T1000 (cell line): ENCODE measurements at places on chromosomes 7 and 10.

DNA sequence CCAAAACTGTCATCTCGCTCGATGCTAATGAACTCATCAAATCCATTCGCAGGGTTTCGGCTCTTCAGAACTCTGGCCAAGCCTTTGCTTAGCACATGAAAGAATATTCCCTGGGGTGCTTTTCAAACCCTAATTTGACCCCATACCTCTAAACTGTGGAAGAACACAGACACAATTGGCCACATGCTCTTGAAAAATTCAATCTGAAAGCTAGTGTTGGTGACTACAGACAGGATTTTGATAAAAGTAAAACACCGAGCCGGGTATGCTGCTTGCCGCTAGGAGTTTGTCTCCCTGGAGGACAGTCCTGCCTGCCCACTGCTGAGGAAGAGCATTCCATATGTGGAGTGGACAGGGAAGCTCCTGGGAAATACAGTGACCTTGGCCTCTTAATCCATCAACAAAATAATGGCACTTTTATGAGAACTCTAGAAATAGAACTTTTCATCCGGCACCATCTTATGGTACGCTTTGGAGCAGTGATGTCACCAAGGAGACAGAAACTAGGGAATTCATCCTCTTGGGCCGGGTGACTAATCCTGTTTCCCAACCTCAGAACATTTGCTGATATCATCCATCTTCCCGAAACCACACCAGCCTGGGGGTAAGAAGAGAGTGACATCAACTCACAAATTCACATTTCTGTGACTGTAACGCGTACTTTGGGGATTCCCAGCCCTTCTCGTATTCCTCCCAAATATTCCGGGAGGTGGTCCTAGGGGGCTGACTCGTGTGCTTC is 34.2 kb downstream of the MTURN start:
- DNase-seq, result peak; percentile 74

DNA sequence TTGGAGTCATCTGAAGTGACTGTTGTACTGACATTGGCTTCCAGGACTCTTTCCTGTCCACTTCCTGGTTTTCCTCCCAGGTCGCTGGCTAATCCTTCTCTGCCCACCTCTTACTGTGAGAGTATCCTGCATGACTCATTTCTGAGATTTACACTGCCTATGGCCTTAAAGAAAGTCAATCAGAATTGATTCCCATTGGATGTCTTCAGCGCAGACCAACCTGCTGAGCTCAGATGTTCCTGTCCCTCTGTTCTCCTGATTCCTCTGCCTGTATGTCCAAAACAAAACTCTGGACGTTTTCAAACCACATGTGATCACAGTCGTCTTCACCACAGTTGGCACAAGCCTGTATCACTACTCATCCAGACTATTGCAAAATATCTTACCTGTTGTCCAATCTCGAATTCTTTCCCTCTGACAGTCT is 262.1 kb downstream of the CREB5 start:
- DNase-seq, result no peak

GRCh38 chr7:66443946-66444345 is 184.7 kb upstream of the KCTD7 start:
- DNase-seq, result no peak

DNA sequence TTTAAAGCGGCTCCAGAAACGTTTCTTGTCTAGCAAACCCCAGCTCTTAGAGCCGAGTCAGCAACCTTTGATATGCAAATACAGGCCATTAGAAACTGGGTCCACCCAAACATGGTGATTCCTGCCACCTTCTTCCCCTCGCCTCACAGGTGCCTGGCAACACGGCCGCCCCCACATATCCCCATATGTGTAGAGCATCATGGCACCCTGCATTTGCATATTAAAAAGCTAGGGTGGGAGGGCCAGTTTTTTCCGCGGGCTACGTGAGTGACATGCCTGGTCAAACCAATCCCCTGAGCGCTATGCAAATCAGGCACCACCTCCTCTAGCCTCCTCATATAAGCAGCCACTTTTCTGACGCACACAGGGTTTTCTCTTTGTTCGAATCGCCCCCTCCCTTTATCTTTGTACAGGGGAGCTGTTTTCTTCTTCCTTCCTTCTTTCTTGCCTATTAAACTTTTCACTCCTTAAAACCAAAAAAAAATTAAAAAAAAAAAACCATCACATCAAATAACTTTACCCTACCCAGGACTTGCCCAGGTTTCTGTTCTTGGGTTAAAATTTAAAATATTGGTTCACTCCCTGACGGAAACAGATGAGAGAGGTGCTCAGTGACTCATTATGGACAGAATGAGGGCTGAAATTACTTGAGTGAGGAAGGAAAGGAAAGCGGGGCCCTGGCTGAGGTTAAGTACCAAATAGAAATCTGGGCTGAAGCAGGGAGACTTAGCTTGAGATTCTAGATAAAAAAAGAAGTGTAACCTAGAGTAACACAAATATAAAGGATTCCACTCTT is 59.8 kb downstream of the COA1 start:
- no peak for DNase-seq

DNA sequence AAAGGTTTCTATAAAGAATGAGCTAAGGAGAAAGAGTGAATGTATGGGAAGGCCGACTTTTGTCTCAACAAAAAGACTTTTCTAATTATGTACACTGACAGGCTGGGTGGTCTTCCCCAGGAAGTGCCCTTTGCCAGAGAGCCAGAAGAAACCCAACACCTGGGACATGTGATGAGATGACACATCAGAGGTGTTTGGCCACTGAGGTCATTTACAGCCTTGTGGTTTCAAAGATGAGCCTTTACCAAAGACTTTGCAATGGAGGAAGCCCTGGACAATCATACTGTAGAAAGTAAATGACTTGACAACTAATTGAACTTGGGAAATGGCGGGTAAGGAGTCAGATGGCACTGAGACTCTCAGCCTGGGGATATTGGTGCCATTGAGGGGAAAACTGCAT is 3.4 kb upstream of the NRG3 start:
- no peak for DNase-seq

DNA sequence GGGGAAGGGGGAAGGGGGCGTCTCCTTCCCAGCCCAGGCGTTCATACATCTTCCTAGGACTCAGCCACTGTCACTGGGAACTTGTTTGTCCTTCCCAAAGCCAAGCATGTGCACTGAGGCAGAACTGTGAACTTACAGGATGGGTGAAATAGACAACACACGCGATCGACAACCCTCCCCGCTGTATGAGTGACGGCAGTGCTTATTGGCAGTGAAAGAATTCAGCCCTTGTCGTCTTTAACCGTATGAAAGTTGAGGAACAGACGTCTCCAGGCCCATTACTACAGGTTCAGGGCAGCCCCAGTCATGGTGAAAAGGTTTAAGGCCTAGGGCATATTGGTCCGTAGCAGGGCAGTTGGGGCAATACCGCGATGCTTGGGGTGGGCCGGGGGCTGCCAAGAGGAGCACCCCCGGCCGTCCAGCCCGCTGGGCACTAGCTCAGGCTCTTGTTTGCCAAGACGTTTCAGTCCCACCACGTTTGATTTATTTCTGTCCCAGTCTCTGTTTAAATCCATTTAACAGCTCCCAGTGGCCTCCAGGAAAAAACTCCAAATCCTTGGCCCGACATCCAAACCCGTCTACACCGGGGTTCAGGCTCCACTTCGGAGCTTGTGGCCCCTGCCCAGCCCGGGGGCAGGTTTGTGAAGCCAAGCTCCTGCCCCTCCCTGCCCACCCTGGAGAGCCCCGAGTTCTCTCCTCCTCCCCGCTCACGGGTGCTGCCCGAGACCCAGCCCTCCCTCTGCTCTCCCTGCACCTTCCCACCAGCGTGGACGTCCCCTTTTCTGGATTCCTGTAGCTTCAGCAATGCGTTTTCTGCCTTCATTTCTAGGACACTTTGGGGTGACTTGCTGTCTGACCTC is 159.8 kb downstream of the DNAJB6 start:
- no peak for DNase-seq

DNA sequence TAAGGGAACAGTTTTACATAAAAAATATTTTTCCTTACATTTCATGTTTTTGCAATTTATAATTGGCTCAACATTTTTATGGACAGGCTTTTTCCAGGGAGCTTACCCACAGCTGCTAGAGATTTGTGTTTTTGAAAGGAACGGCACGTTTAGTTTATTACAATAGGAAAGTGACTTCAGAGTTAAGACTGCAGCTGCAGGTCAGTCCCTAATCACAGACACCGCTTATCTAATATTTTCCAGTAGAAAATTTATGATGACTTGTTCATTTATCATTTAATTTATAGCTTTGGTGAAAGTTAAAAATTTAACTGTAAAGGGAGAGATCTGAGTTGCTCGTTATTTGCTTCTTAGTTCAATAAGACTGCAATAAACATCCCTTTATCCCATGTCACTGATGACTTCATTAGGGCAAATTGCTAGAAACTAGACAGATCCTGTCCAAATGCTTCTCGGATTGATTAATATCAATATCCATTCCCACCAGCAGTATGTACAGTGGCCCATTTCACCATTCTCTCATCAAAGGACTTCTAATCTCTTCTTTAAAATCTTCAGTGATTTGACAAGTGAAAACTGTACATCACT is 97.0 kb upstream of the ODAD2 start:
- no peak for DNase-seq

DNA sequence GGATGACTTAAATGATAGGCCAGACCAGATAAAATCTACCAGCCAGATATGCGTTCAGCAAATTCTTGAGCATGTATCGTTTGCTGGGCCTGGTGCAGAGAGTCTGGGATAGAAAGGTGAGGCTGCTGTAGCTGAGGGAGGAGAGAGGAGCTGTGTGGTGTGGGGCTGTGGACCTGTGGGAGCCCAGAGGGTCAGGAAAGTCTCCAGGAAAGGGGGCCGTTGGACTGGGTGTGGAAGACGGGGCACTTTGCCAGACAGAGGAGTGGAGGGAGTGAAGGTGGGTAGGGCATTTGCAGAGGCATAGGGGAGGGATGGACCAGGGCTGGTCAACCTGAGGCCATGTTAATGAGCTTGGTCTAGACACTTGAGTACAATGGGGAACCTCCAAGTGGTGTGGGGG is 124.7 kb upstream of the UNC5B start:
- no peak for DNase-seq

DNA sequence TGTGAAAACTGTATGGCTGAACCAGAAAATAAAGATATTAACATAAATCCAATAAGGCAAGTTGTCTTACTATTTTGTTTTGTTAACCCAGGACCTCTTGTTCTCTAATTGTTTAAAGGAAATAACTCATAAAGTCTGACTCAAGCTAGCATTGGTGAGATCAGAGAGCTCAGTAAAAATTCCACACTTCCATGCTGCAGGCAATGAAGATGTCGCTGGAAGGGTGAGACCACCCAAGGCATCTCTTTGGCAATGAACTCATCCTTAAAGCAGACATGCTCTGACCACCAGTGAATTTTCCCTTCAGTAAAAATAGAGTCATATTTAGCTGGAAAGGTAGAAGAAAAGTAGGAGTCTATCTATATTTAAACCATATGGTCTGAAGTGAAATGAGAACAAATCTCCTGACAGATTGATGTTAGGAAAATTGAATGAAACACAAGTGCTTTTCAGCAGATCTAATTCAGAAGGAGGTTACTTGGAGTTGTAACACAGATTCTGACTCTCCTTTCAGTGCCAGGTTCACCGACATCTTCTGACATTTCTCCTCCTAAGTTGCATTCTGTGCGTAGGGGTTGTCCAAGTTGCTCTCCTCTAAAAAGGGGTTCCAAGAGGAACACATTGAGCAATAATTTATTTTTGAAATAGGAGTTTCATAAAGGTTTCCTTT is 32.8 kb upstream of the VIPR2 start:
- no peak for DNase-seq

- DNase-seq, result no peak
These were observed 181.3 kb downstream of the RPS24 start for GRCh38 chr10:78214955-78215354.

DNA sequence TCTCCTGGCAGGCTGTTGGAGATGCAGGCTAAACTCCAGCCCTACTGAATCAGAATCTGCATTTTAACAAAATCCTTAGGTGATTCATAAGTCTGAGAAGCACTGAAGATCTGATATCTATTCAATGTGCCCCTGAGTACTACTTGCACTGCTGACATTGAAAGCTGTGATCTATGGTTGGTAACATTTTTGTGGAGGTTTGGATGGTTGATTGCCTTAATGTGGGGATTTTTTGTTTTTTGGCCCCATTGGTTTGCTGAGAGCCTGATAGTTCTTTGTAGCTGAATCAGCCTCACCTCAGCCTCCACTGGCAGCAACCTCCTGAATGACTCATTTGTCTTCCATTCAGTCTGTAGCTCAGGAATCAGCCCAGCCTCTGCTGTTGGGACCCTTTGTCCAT is 14.7 kb upstream of the LRRN3 start:
- no peak for DNase-seq

- DNase-seq, result no peak
These were observed 3.9 kb upstream of the FAM13C start for GRCh38 chr10:59366290-59366689.

GRCh38 chr7:8131694-8132605 is 130.0 kb downstream of the ICA1 start:
- DNase-seq, result no peak

DNA sequence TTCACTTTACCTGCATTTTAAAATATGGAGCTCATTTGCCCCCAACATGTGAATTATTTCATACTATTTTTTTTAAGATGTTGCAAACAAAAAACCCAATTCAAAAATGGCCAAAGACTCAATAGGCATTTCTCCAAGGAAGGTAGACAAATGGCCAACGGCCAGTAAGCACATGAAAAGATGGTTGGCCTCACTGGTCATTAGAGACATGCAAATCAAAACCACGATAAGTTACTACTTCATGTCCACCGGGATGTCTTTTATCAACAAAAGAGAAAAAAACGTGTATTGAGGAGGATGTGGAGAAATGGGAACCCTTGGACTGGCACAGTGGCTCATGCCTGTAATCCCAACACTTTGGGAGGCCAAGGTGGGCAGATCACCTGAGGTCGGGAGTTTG is 3.4 kb upstream of the CTBP2 start:
- DNase-seq, result no peak

- DNase-seq, result no peak
These were observed 6.9 kb downstream of the ADAP1 start for GRCh38 chr7:947391-948210.

DNA sequence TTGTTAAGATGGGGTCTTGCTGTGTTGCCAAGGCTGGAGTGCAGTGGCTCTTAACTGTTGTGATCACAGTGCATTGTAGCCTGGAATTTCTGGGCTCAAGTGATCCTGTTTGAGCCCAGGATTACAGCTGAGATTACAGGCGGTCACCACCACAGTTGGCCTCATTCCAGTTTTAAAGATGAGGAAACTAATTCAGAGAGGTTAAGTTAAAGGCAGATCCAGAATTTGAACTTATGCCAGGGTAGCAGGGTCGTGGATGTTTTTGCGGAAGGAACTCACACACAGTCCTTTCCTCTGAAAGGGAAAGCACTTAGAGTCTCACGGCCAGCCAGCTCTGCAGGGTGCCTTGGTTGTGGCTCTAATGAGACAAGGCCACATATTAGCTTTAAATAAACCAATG is 84.7 kb downstream of the MMRN2 start:
- no peak for DNase-seq

DNA sequence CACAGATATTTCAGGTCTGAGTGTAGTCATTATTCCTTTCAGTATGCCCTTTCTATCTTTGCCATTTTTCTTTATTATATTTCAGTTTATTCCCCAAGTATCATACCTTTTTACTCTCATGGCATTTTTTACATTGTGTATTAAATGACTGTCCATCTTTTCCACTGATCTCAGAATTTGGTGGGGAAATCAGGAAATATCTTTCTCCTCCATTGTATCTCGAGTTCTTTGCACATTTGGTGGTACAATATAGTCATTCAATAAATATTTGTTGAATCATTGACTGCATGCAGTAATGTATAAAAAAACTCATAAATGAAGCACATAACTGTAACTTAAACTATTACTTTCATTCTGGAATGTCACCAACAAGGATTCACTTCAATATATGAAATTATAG is 354.7 kb downstream of the HGF start:
- no peak for DNase-seq
